PC-9 (cell line): ENCODE measurements at places on chromosomes 3 and 15. TPM values are rescaled to one million over a fixed set of nuclear protein-coding genes. Genes with fewer than 3 reads are reported as not detected.

Gene KLF15
- 0.65 and 0.70 TPM in 2 replicates for total RNA-seq

Gene DET1
- 2.9 and 3.7 TPM in 2 replicates for total RNA-seq

Gene GOLGA6D
- not detected in 2 replicates for total RNA-seq

Gene GOLGA8T
- total RNA-seq, result not detected in 2 replicates

Gene LEKR1
- total RNA-seq, result 3.2 and 3.9 TPM in 2 replicates

Gene RFTN1
- total RNA-seq, result 0.41 TPM in 1 of 2 replicates, not detected in the other

Gene CLSTN2
- not detected in 2 replicates for total RNA-seq

Gene VGLL3
- 20.5 and 26.8 TPM in 2 replicates for total RNA-seq

Gene RLBP1
- not detected in 2 replicates for total RNA-seq

Gene SLC9C1
- not detected in 2 replicates for total RNA-seq

Gene FXR1
- total RNA-seq, result 236 and 288 TPM in 2 replicates

Gene SIDT1
- total RNA-seq, result 1.2 and 3.3 TPM in 2 replicates

Gene HHLA2
- not detected in 2 replicates for total RNA-seq

Gene CLDN18
- total RNA-seq, result not detected in 2 replicates

Gene NMB
- total RNA-seq, result 66.7 and 77.1 TPM in 2 replicates

Gene CRABP1
- total RNA-seq, result not detected in 2 replicates

Gene HACL1
- 28.7 and 31.7 TPM in 2 replicates for total RNA-seq

Gene ALS2CL
- total RNA-seq, result 67.5 and 71.6 TPM in 2 replicates

Gene FOXB1
- total RNA-seq, result 2.2 and 2.7 TPM in 2 replicates

Gene SERPINI1
- total RNA-seq, result 2.4 and 2.6 TPM in 2 replicates

Gene ALDH1L1
- total RNA-seq, result 46.9 and 50.0 TPM in 2 replicates

Gene USP50
- not detected in 2 replicates for total RNA-seq

Gene CDHR4
- 2.0 and 3.5 TPM in 2 replicates for total RNA-seq

Gene BTLA
- not detected in 2 replicates for total RNA-seq

Gene RSL24D1
- 87.0 and 91.7 TPM in 2 replicates for total RNA-seq

Gene A4GNT
- total RNA-seq, result not detected in 2 replicates

Gene SV2B
- not detected in 2 replicates for total RNA-seq

Gene GABRR3
- not detected in 2 replicates for total RNA-seq

Gene LRRN1
- total RNA-seq, result 0.57 and 0.65 TPM in 2 replicates

Gene STAC
- 14.7 and 17.6 TPM in 2 replicates for total RNA-seq

Gene MAPKAPK3
- total RNA-seq, result 88.2 and 99.5 TPM in 2 replicates

Gene GOLGA6A
- total RNA-seq, result 1.2 TPM in 1 of 2 replicates, not detected in the other

Gene ARMC8
- 32.2 and 32.4 TPM in 2 replicates for total RNA-seq

Gene EXOSC7
- total RNA-seq, result 56.2 and 58.0 TPM in 2 replicates

Gene MOBP
- not detected in 2 replicates for total RNA-seq

Gene NEO1
- 4.1 and 5.2 TPM in 2 replicates for total RNA-seq

Gene SPINT1
- total RNA-seq, result 141 and 180 TPM in 2 replicates

Gene RGMA
- total RNA-seq, result 3.3 and 3.6 TPM in 2 replicates

Gene NCEH1
- total RNA-seq, result 39.6 and 43.5 TPM in 2 replicates

Gene PPIB
- total RNA-seq, result 308 and 345 TPM in 2 replicates

Gene CCDC54
- not detected in 2 replicates for total RNA-seq

Gene TRH
- not detected in 2 replicates for total RNA-seq

Gene MLF1
- total RNA-seq, result 52.3 and 55.5 TPM in 2 replicates

Gene SHC4
- 0.18 and 0.44 TPM in 2 replicates for total RNA-seq
